ENCODE measurements at places on chromosomes 2 and 18. TPM values are rescaled to one million over a fixed set of nuclear protein-coding genes. Genes with fewer than 3 reads are reported as not detected.

The MARCO gene
- total RNA-seq, result 0.23 TPM

The FSHR gene
- total RNA-seq, result 0.07 TPM

The ASB18 gene
- not detected for total RNA-seq

The MAPK4 gene
- total RNA-seq, result 0.16 TPM

The MRPL19 gene
- 79.2 TPM for total RNA-seq

The MC5R gene
- total RNA-seq, result not detected

The SPATS2L gene
- total RNA-seq, result 141 TPM

The FAP gene
- total RNA-seq, result not detected

The SGPP2 gene
- 0.33 TPM for total RNA-seq

The REG3G gene
- total RNA-seq, result not detected

The TSHZ1 gene
- 6.2 TPM for total RNA-seq

The DLX2 gene
- total RNA-seq, result 0.37 TPM

The DLGAP1 gene
- total RNA-seq, result not detected

The FEV gene
- total RNA-seq, result not detected

The C2orf80 gene
- not detected for total RNA-seq

The CDH19 gene
- total RNA-seq, result 1.3 TPM

The FAM161A gene
- 7.2 TPM for total RNA-seq

The ANKRD36C gene
- total RNA-seq, result 2.7 TPM

The MROH2A gene
- total RNA-seq, result 0.28 TPM

The PARD3B gene
- total RNA-seq, result 0.72 TPM

The IL1A gene
- total RNA-seq, result 0.10 TPM

The ATP6V1C2 gene
- total RNA-seq, result 0.06 TPM

The NT5DC4 gene
- total RNA-seq, result not detected

The METAP1D gene
- total RNA-seq, result 2.6 TPM

The RAX gene
- total RNA-seq, result not detected

The MRPS5 gene
- total RNA-seq, result 77.7 TPM

The SH3BP4 gene
- 27.8 TPM for total RNA-seq

The CACNB4 gene
- total RNA-seq, result 0.32 TPM

The CYP1B1 gene
- 8.5 TPM for total RNA-seq

The PPP1R1C gene
- 3.3 TPM for total RNA-seq

The TTC31 gene
- total RNA-seq, result 16.7 TPM

The IL36A gene
- total RNA-seq, result not detected

The ARHGAP28 gene
- total RNA-seq, result 0.05 TPM

The UGT1A5 gene
- total RNA-seq, result not detected

The KLF7 gene
- total RNA-seq, result 21.4 TPM

The RAB17 gene
- 0.38 TPM for total RNA-seq

The CXCR1 gene
- total RNA-seq, result not detected

The KCNS3 gene
- total RNA-seq, result 1.1 TPM

The LIMS4 gene
- 0.56 TPM for total RNA-seq

The NPHP1 gene
- total RNA-seq, result 8.8 TPM

The POTEF gene
- 0.03 TPM for total RNA-seq

The ACMSD gene
- not detected for total RNA-seq

The CD8B2 gene
- total RNA-seq, result not detected

The WIPF1 gene
- 22.0 TPM for total RNA-seq
